ENCODE measurements at places on chromosomes 13 and 19. TPM values are rescaled to one million over a fixed set of nuclear protein-coding genes. Genes with fewer than 3 reads are reported as not detected.
A peak's percentile ranks its signal among the peaks of the same experiment; 100 is the strongest.

- DNase-seq = no peak
Observed at GRCh38 chr19:29947871-29948270, 5.8 kb downstream of the URI1 start.

- DNase-seq = no peak
Observed at GRCh38 chr13:41159174-41159573, 26.6 kb upstream of the KBTBD6 start.

GRCh38 chr13:19959141-19959830, 759 bp downstream of the ZMYM2 start:
- DNase-seq = peak; percentile 42

DNA sequence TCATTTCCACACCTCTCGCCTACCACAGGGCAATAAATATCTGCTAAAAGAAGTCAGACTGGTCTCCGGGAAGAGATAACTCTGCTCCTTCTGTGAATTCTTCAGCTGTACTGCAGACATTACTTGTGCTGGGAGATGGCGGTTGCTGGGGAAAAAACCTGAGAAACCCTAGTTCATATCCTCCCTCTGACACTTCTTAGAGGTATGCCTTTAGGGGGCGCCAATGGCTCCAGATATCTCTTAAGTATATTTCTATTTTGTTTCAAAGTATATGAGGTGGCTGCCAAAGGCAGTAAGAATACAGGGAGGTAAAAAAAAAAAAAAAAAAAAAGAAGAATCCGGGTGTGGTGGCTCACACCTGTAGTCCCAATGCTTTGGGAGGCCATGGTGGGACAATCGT, 175.2 kb downstream of the PAN3 start:
- no peak for DNase-seq

- peak; percentile 68 for DNase-seq
Observed at GRCh38 chr13:44364345-44365000, 9.2 kb upstream of the SERP2 start.

GRCh38 chr19:18416778-18417249, 2.4 kb upstream of the SSBP4 start:
- peak; percentile 94 for DNase-seq

GRCh38 chr19:1467490-1468273, 11.3 kb downstream of the C19orf25 start:
- no peak for DNase-seq

- no peak for DNase-seq
Observed at GRCh38 chr19:16897856-16898161, 9.0 kb downstream of the F2RL3 start.

GRCh38 chr19:38294090-38294489, 10.0 kb upstream of the C19orf33 start:
- DNase-seq = no peak

- DNase-seq = no peak
Observed at GRCh38 chr13:80430561-80430960, 89.6 kb upstream of the SPRY2 start.

GRCh38 chr19:33497778-33498175, 23.8 kb downstream of the PEPD start:
- no peak for DNase-seq

DNA sequence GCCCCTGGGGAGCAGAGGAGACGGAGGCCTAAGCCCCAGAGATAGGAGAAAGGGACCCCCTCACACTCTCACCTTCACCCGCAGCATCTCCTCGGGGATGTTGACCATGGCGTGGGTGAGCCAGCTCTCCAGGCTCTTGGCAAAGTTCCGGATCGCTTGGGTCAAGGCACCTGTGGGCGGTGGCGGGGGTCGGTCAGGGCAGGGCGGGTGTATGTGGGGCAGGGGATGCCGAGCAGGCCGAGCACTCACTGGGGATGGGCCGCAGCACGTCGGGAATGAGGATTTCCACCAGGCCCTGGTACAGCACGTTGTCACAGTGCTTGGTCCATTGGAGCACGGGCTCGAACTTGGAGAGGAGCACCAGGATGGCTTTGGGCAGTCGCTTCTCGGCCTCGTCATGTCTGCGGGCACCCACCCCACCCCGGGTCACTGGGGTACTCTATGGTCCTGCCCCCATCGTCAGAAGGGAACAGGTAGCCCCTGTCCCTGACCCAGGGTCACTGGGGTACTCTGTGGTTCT, 13.1 kb downstream of the DCAF15 start:
- DNase-seq = no peak

- no peak for DNase-seq
Observed at GRCh38 chr19:11234486-11235075, 4.8 kb upstream of the ANGPTL8 start.

GRCh38 chr13:109494925-109495369, 291.4 kb downstream of the IRS2 start:
- DNase-seq = no peak

DNA sequence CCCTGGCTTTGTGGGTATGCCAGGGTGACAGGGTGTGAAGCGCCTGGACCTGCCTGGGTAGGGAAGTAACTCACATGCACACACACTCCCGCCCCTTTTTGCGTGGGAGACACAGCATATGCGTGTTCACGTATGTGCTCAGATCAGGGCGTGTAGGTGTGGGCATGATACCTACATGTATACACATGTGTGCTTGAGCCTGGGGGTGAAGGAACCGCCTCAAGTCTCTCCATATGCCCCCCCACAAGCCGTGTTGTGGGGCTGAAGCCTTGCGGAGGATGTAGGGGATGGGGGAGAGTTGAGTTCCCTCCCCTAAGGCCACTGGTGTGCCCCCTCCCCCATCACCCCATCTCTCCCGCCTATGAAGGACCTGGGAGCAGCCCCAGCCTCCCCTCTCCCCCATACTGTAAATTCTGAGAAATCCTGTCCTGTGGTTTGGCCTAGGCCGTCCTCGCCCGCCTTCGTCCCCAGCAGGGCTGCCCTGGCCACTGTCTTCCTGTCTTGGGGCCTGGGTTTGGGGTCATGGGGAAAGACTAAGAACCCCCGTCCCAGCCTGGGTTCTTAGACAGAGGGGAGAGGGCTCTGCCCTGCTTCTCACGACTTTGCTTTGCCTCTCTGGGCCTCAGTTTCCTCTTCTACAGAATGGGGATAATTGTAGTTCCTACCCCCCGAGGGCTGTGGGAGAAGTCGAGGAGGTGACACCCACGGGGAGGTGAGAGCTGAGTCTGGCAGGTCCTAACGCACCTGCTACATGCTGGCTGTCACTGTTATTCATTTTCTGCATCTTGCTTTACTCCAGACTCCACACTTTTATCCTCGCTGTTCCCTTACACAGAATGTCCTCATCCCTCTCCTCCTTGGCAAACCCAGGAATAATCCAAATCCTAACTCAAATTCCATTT, 14.3 kb downstream of the ACTL9 start:
- DNase-seq = no peak

DNA sequence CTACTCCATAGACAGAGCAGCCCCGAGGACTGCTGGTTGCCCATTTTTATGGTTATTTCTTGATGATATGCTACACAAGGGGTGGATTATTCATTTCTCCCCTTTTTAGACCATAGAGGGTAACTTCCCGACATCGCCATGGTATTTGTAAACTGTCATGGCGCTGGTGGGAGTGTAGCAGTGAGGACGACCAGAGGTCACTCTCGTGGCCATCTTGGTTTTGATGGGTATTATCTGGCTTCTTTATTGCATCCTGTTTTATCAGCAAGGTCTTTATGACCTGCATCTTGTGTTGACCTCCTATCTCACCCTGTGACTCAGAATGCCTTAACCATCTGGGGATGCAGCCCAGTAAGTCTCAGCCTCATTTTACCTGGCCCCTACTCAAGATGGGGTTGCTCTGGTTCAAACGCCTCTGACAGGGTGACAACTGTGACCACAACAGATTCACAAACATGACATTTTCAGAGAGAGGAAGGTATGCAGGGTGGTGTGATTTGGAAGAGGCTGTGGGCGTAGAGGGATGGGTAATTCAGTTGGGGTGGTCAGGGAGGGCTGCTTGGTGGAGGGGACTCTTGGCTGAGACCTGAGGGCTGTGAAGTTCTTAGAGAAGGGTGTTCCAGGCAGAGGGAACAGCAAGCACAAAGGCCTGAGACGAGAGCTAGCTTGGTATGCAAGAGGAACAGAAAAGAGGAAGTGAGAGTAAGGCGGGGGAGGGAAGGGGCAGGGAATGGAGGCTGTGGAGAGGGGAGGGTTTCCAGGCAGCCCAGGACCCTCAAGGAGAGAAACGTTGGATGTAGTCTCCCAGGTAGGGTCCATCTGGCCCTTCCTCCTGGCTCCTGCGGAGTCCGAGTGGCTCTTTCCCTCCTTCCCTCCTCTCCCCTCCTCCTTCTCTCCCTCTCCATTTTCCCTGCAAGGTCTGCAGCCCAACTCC, 23.5 kb downstream of the FAM187B start:
- no peak for DNase-seq

DNA sequence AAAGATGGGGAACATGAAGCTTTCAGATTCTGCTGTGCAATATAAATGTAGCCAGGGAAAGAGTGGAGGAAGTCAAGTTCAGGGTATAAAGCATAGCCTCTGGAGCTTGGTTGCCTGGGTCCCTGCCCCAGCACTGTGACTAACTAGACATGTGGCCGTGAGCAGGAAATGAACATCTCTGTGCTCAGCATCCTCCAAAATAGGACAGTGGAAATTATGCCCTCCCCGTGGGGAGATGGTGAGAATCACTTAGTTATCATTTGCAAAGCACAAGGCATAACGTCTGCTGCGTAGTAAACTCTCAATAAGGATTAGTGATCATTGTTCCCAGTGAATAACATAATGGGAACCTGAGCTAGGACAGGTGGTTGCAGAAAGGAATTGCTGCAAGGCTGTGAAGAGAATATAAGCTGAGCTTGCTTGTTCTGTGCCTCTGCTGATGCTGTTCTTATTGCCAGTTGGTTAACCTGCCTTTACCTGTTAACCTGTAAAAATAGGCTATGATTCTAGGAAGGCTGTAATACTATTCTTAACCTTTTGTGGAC, 441.0 kb downstream of the COG6 start:
- DNase-seq = peak; percentile 26

GRCh38 chr13:102774214-102774568, 605 bp upstream of the TEX30 start:
- DNase-seq = no peak

- DNase-seq = peak; percentile 3
Observed at GRCh38 chr13:31038834-31039552, 106.5 kb downstream of the TEX26 start.

DNA sequence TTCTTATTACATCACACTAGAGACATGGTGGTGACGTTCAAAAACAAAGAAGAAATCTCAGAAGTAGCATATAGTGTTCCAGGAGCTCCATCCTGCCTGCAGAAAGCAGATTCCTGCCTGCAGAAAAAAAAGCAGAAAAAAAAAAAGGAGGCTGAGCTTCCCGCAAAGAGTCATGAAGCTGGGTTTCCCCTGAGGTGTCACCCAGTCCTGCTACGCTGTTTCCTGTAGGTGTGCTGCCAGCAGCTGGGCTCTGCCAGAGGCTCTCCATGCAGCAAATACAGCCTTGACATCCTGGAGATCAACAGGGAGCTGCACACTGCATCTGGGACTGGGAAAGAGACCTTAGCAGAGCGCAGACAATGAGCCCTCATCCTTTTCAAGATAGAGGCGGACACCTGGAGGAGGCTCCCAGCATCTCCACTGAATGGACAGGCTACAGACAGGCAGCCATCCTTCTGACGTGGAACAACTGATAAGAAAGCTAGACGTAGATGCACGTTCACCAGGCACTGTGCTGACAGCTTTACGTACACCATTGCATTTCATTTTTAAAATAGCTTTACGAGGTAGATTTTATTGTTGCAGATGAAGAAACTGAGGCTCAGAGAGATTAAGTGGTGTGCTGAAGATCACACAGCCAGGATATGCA, 350.9 kb downstream of the FOXO1 start:
- no peak for DNase-seq

- DNase-seq = no peak
Observed at GRCh38 chr19:1038978-1039645, 795 bp upstream of the ABCA7 start.

DNA sequence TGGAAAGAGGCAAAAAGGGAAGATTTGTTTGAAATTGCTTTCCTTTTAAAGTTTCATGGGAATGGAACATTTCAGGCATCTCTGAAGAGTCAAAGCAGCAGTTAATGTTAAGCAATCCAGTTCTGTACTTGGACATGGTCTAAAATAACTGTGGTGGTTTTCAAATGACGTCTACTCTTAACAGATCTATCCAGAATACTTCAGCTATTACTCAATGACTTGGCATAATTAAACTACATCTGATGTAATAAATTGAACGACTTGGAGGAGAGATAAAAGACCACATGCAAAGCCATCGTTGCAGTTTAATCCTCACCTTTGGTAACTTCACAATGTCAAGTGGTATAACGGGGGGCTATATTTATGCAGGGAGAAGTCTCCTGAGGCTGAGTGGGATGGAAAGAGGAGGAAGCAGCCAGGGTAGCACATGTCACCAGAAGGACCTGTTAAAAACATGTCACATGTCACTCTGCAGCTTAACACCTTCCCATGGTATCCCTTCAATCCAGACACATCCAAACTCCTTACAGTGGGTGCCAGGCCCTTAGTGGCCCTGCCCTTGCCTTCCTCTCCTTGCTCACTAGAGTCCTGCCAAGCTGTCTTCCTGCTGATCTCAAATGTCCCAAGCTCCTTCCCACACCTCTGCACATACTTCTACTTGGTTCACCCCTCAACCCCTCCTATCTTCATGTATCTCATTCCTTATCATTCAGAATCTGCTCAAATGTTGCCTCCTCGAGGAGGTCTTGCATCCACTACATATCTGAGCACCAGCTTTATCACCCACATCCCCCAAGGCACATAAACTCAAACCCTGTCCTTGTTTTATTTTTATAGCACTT, 327.8 kb downstream of the SUCLA2 start:
- no peak for DNase-seq

DNA sequence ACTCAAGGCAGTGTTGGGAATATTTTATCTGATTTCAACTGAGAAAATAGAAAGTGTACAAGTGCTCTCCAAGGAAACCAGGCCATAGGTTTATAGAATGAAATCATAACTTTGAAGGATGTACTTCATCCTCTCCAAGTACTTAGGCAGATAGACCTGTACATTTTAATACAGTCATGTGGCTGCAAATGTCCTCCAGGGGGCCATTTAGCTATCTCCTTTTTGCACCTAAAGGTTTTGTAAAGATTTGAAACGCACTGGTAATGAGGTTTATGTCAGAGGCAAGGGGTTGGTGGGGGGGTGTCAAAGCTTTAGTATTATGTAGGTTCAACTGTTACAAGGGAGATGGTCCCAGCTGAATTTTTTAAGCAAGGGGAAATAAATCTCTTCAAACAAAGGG, 364.4 kb downstream of the DCT start:
- no peak for DNase-seq

Gene FFAR1
- polyA plus RNA-seq = 0.74 TPM

Gene ZFP14
- 1.6 TPM for polyA plus RNA-seq

Gene PSG6
- polyA plus RNA-seq = not detected

Gene CTXN1
- polyA plus RNA-seq = 1.1 TPM

Gene ZNF888
- 3.0 TPM for polyA plus RNA-seq

Gene PABPC3
- not detected for polyA plus RNA-seq

Gene ZNF470
- 7.4 TPM for polyA plus RNA-seq

Gene REXO1
- polyA plus RNA-seq = 18.4 TPM

Gene PPM1N
- 1.9 TPM for polyA plus RNA-seq

Gene SYDE1
- 0.45 TPM for polyA plus RNA-seq

Gene ZIC5
- polyA plus RNA-seq = 0.01 TPM

Gene GDF15
- 27.5 TPM for polyA plus RNA-seq

Gene MISP3
- polyA plus RNA-seq = 13.0 TPM

Gene MLNR
- not detected for polyA plus RNA-seq

Measured in small intestine (tissue), 16 donors.